ENCODE measurements at places on chromosomes 2 and 18.

GRCh38 chr2:202376460-202377206 is 506 bp downstream of the BMPR2 start:
- peak; percentile 70 for DNase-seq

GRCh38 chr2:45938649-45939511 is 287.4 kb downstream of the PRKCE start:
- DNase-seq: peak; percentile 80

GRCh38 chr2:37143974-37144373 is 12.8 kb downstream of the EIF2AK2 start:
- DNase-seq: no peak

DNA sequence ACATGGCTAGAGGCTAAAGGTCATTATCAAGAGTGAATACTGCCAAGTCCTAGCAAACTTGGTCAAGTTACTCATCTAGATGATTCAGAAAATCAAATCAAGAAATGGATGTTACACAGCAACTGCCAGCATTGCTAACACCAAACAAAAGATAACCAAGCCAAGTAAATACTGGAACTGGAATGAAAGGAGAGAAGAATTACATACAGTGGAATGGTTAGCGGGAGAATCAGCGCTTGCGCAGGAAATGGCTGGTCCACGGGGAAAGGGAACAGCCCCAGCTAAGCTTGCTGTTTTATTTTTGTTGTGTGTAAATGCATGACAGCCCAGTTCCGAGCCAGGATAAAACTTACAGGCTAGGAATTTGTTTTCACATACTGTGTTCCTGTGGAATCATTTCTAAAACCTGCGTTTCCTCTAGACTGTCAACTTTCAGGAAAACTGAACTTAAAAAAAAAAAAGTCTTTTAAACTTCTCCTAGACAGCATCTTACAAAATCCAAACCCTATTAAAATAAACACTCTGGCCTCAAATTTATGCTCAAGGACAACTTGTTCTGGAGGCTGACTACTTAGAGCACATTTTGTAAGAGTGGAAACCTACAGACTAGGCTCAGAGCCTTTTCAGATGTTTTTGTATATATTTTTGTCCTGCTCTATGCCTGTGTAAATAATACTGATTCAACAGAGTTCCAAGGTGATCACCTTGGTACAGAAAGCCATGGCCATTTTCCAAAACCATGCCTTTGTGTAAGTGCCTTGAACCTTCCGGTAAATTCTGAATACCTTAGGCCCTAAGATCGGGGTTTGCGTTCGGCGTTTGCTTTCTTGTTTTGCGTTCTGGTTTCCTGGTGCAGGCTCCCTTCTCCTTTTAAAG is 30.7 kb upstream of the TXNDC2 start:
- DNase-seq: no peak

GRCh38 chr2:198791623-198792022 is 666.1 kb downstream of the SATB2 start:
- no peak for DNase-seq

DNA sequence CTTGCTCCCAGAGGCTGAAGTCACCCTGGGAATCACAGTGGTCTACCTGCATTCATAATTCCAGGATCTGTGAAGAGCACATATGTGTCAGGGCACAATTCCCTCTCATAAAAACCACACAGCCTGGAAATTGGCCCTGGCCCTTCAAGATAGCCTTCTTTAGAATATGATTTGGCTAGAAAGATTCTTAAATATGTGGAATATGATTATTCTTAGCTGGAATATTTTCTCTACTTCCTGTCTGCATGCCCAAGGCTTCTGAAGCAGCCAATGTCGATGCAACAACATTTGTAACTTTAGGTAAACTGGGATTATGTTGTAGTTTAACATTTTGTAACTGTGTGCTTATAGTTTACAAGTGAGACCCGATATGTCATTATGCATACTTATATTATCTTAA is 24.2 kb downstream of the ICOS start:
- DNase-seq: no peak

- DNase-seq: no peak
Observed at GRCh38 chr2:15472133-15472532, 89.0 kb downstream of the NBAS start.

GRCh38 chr2:3944071-3944470 is 240.7 kb downstream of the DCDC2C start:
- no peak for DNase-seq

DNA sequence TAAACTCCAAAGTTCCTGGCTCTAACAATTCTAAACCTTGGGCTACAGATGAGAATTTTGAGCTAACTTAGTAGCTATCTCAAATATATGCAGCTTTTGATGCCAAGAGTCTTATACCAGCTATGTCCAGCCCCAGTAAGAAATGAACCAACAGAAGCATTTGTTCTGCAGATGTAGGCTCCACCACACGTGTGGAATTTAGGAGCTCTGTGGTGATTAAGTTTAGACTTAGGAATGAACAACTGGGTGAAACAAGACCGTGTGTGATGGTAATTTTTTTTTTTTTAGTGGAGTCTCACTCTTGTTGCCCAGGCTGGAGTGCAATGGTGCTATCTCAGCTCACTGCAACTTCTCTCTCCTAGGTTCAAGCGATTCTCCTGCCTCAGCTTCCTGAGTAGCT is 179.7 kb downstream of the ANKRD30B start:
- no peak for DNase-seq

GRCh38 chr2:10829299-10829698 is 16.7 kb upstream of the PDIA6 start:
- DNase-seq: no peak

DNA sequence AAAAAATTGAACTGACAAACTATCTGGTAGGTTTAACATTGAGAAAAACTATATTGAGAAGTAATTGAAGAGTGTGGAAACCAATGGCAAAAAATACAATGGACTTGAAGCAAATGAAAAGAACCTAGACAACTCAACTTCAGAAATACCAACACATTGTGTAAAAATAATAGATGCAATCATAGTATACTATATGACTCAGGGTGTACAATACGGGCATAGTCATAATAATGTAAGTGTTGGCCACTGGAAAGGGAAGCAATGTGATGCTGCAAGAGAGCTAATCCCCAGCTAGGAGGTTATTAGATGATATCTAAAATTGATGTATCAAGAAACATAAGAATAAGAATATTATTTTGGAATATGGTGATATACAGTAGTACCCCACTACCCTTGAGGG is 45.3 kb downstream of the SMAD7 start:
- DNase-seq: no peak

DNA sequence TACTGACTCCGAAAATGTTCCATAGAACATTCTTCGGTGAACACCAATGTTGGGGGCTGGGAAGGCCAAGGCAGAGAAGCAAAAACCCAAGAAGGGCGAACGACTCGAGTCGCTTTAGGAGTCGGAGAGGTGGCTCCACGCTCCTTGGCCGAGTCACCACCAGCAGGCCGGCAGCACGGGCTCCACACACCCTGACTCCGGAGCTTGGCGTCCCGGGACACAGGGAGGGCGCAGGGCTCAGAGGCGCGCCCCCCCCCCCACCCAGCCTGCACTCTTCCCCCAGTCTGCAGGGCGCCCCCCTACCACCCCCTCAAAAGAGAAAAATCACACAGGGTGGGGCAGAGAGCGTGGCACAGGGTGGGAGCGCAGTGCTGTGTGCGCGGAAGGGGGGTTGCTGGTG is 7.5 kb upstream of the ADI1 start:
- DNase-seq: no peak

DNA sequence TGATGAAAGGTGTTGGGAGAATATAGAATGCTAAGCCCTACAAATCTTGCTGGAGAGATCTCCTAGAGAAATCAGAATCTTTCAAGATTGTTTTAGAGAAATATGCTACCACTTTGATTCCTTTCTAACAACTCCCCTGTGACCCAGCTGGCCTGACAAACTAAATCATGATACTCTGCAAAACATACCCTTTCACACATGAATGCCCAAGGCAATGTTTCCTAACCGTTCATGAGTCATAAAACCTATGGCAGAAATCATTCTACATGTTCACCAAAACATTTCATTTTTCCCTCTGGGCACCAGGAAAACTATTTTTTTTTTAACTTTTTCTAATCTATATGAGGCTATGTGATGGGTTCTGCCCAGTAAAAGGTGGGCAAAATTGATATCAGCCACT is 77.8 kb upstream of the SETBP1 start:
- no peak for DNase-seq

DNA sequence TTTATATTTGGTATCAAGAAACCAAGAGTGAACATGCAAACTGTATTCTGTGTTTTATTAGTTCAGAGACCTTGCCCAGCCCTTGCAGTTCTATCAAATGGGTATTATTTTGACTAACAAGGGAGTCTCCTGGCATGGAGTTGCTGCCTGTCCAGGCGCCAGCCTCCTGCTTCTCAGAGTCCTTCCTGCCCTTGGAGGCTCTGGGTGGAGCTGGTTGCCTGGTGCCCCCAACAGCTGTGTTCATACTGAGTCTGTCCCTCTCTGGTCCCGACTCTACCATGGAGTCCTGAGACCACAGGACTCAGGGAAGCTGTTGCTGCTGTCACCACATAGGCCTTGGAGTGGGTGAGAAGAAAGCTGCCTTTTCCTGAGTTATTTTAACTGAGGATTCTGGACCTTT is 26.3 kb upstream of the GREB1 start:
- DNase-seq: no peak

DNA sequence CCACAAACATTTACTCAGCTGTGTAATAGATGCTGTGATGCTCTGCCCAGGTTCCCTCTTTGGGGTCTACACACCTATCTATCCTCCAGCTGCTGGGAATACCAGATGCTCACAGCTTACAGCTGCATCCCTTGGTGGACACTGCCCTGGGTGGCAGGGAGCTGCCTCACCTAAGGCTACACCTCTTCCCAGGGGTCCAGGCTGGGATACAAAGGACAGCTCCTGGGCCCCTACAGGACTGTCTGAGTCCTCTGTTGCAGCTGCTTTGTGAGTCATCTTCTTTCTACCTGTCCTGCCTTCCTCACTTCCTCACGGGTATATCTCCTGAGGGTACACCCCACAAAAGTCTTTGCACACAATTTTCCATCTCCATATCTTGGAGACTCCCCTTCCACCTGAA is 27.6 kb downstream of the THNSL2 start:
- DNase-seq: no peak

- DNase-seq: no peak
Observed at GRCh38 chr18:62085756-62086155, 101.1 kb downstream of the PIGN start.

DNA sequence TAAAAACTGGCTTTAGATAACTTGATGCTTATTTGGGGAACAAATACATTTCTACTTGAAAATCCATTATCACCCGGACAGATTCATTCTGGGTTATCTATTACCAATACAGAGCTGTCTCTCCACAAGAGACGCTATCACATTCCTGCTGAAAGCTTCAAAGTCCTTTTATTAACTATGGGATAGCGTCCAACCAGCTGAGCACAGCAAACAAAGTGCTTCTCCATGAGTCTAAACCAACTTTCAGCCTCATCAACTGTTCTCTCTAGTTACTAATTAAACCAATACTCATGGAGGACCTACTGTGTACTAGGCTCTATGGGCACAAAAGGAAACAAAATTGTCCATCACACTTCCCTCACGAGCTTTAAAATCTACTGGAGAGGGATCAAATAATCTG is 132.8 kb downstream of the L3MBTL4 start:
- no peak for DNase-seq

GRCh38 chr2:168814939-168815907 is 12.8 kb downstream of the NOSTRIN start:
- DNase-seq: no peak

- DNase-seq: no peak
Observed at GRCh38 chr18:35828591-35828990, 143.9 kb upstream of the RMP24 start.

GRCh38 chr18:26089293-26090129 is 902 bp downstream of the SS18 start:
- DNase-seq: peak; percentile 22

GRCh38 chr2:160657196-160657595 is 163.6 kb upstream of the RBMS1 start:
- DNase-seq: no peak

DNA sequence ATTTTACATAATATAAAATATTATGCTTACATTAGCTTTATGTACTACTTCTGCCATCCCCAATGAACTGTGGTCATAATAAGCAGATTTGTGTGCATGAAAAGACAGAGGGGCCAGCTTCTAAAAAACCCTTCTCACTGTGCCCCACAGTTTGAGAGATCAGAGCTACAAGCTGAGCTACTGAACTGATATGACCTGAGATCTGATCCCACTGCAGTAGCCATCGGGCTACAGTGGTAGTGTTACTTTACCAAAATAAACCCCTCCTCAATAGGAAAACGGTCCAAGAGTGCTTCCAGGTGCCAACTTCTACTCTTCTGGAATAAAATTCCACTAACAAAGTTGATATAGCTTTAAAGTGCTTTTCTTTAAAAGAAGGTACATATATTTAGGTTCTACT is 43.1 kb downstream of the IKZF2 start:
- DNase-seq: no peak

GRCh38 chr2:238225911-238226697 is 13.7 kb downstream of the HES6 start:
- no peak for DNase-seq

DNA sequence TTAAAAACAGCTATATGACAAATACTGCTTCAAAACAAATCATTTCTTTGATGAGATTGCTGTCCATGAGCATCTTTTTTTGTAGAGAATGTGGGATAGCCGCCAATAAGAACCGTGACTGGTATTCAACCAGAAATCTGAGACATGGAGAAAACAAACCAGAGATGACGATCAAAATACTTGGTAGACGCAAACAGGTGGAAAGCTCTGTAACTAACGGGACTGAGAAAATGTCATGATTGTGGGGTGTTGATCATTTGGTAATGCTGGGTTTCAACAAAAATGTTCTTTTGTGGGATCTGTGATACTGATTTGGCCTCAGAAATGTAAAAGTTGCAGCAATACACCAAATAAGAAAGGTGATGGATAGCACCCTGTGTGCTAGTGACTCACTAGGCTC is 364.8 kb downstream of the NYAP2 start:
- no peak for DNase-seq

DNA sequence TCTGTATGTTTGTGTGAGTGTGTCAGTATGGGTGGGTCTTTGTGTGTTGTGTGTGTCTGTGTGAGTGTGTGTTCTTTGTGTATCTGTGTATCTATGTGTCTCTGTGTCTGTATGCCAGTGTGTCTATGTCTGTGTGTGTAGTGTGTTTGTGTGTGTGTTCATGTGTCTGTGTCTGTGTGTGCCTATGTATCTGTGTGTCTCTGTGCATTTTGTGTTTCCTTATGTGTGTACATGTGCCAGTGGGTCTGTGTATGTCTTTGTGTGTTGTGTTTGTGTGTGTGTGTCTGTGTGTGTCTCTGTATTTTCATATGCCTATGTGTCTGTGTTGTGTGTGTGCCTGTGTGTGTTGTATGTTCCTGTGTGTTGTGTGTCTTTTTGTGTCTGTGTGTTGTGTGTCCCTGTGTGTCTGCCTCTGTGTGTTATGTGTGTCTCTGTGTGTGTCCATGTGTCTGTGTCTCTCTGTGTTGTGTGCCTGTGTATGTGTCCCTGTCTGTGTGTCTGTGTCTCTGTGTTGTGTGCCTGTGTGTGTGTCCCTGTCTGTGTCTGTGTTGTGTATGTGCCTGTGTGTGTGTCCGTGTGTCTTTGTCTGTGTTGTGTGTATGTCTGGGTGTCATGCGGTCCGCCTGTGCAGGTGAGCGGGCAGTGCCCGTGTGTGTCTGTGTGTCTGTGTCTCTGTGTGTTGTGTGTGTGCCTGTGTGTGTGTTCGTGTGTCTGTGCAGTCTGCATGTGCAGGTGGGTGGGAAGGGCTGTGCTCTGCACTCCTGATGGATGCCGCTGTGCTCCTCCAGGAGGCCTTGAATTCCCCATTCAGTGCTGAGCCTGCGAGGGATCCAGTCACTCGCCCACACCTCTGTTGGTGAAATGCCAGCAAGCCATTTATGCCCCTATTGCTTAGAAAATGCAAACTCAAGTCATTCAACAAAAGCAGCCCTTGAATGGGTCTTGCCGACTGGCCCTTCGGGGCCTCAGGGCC is 37.4 kb downstream of the KLHL29 start:
- DNase-seq: peak; percentile 23

Measured in right hindlimb (tissue), 1 donor.